Naive B cell (primary cell): ENCODE measurements at places on chromosomes 2 and 18. TPM values are rescaled to one million over a fixed set of nuclear protein-coding genes. Genes with fewer than 3 reads are reported as not detected.

SCN9A gene
- not detected for polyA plus RNA-seq

THADA gene
- polyA plus RNA-seq, result 20.2 TPM

M1AP gene
- not detected for polyA plus RNA-seq

GRCh38 chr2:133976659-133977058 lies 277.2 kb upstream of the MGAT5 start:
- DNase-seq, result no peak

DGUOK gene
- 199 TPM for polyA plus RNA-seq

DNA sequence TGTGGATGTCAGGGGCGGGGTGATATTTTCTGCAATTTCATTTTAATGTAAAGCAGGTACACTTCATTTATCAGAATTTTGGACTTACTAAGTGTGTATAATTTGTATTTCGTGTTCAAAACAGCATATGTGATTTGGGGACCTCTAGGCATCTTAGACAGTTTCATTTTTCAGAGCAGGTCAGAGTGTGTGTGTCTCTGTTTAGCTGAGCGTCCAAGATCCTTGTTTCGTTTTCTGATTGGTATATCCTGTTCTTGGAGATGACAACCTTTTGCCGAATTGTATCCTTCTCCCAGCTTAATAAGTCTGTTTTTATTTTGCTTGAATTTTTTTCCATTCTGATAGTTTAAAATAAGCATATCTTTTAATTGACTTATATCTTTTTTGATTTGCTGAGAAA lies 128.3 kb downstream of the KCNJ3 start:
- DNase-seq, result no peak

PFN4 gene
- not detected for polyA plus RNA-seq

DNA sequence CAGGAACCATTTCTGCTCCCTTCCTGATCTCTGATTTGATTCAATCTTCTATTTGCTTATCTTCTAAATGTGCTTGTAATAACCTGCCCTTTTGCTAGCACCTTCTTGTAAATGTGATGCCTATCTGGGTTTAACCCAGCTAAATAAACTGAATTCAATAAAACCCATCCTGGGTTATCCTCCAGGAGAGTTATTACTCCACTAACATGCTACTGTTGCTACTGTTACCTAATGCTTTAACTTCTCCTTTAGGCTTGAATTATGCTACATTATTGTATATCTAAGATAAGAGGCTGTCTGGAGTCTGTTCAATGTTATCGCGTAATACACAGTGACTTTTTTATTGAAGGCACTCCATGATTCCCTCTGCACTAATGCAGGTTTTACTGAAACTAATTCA lies 206.5 kb upstream of the CTAGE1 start:
- no peak for DNase-seq

GRCh38 chr2:45629971-45630370 lies 18.9 kb upstream of the SRBD1 start:
- DNase-seq, result no peak

GRCh38 chr2:84906108-84906899 lies 848 bp downstream of the TMSB10 start:
- DNase-seq, result peak; percentile 51
